Glomerular endothelial cell (primary cell): ENCODE measurements at places on chromosomes 2 and 18. TPM values are rescaled to one million over a fixed set of nuclear protein-coding genes. Genes with fewer than 3 reads are reported as not detected.

GRCh38 chr2:204795156-204795555 is 249.9 kb downstream of the PARD3B start:
- peak; percentile 50 for DNase-seq

DNA sequence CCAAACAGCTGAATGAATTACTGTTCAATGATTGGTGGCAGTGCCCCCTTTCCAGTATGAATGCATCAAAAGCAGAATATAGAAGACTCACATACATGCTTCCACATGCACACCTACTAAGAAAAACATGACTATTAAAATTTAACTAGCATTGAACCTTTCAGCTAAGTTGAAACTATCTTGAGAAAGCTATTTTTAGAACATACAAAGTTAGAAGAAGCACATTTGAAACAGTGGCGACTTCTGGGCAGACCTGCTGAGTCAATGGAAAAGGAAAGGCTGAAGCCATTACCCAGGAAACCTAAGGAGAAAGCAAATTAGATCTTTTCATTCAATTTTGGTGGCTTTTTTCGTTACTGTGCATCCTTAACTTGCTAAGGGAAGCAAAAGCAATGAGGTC is 55.9 kb downstream of the PLA2R1 start:
- DNase-seq, result no peak

DNA sequence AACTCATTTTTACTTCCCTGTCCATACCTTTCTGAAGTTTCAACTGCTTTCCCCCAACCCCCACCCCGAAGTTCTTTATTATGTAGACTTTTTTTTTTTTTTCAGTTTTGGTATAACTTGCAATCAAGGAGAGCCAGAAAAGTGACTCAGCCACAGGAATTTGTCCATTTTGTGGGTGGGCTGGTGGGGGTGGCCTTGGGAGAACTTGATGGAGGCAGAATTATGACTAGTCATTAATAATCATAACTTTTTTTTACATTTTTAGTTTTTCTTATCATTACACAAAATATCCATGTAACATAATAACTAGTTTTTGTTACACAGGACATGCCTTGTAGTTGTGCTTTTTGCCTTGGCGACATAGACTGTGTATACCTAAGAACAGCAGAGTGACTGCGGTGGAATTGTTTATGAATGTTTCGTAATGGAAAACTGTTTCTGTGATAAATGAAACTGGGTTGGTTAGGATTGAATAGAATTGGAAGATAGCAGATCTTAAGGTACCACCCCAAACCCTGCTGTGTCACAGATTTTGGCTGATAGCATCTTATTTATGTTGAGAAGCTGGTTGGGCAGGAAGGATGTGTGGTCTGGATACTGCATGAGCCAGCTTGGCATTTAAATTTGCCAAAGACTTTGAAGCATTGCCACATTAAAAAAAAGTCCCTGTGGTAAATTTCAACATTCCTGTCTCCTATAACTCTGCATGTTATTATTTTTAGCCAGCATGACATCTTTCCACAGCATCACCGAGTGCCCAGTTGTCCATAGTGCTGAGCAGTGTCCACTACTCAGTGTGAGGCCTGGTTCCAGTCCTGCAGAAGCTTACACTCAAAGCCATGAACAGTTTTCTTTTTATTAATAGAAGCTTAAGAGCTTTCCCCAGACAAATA is 30.7 kb downstream of the LYPD6B start:
- no peak for DNase-seq

DNA sequence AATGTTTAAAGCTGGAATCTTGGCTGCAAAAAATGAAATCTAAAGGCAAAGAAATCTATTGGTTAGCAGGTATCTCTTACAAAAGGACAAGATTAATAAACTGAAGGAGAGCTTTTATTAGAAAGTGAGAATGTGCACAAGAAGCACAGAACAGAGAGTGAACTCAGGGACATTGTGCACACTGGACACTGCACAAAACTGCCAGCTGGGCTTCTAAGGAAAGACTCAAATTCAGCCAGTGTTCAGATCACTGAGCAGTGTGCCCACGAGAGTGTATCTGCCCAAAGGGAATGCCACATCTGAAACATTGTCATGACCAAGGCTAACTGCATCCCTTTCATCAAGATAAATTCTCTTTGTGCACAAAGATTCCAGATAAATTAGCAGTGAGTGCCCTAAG is 129.7 kb upstream of the KCNH7 start:
- DNase-seq, result no peak

DNA sequence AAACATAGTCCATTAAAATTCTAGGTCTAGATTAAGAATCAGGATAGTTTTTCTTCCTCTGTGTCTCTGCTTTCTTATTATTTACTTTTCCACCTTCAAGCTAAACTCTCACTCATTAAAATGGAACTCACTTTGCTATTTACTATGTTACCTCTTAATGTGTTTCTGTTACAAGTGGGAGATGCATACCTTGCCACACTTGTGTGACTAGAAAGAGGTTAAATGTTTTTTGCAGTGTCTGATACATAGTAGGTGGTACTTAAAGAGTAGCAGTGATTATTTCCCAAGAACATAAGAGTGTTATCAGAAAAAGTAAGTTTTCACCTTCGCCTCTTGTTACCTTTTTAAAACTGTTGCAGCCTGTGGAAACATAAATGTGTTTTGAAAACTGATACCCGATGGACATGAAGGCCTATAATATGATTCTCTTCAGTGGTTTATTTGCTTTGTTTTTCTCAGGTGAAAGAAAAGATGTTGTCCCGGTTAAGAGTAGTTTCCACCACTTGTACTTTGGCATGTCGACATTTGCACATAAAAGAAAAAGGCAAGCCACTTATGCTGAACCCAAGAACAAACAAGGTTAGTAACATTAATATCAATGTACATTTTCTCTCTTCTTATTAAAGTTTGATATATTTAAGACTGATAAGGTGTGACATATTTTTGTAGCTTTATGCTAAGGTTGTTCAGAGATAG is 16.6 kb downstream of the ME2 start:
- DNase-seq, result no peak

- no peak for DNase-seq
Observed at GRCh38 chr18:3205239-3205638, 14.5 kb downstream of the MYOM1 start.

GRCh38 chr2:9032121-9032520 is 28.6 kb upstream of the MBOAT2 start:
- DNase-seq, result no peak

Gene ALLC
- not detected in 2 replicates for total RNA-seq

GRCh38 chr2:74659462-74659861 is 5.4 kb downstream of the SEMA4F start:
- no peak for DNase-seq
